Natural killer cell (primary cell): ENCODE measurements at places on chromosomes 4 and X. TPM values are rescaled to one million over a fixed set of nuclear protein-coding genes. Genes with fewer than 3 reads are reported as not detected.

DNA sequence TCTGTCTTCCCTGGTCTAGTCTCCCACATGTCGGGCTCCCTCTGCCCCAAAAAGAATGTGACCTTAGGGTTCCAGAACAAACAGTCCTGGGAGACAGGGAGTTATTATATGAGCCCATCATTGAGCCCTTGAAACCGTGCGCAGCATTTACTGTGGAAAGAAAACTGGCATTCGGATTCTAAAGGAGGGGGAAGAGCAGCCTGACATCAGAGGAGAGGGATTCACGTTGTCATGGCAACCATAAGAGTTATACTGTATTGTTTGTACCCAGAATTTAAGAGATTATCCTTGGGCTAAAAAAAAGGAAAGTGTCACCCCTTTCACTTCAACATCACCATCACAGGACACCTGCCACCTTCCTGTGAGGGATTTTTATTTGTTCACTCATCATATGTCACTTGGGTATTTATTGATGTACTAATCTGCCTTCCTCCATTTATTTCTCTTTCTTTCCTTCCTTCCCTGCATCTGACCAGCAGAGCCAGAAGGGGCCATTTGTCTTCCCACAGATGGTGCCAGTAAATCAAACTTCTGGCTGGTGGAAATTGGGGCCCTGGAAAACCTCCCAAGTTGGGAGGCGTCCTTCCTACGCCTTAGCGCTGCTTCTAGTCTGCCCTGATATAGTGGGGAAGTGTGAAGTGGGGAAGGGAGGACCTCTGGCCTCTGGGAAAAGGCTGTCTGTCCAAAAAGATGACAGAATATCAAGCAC lies 64.9 kb upstream of the FRMPD3 start:
- DNase-seq = no peak

- DNase-seq = no peak
Observed at GRCh38 chr4:113157086-113157857, 107.8 kb downstream of the ANK2 start.

SLIT2 gene
- total RNA-seq = not detected

SPATA18 gene
- not detected for total RNA-seq

SLC10A7 gene
- total RNA-seq = 16.0 TPM
